ENCODE measurements at places on chromosomes 7 and 10.

- no peak for DNase-seq
These were observed 4.6 kb downstream of the ARPC1B start for GRCh38 chr7:99379043-99379577.

GRCh38 chr7:54802841-54803240 lies 43.8 kb upstream of the SEC61G start:
- no peak for DNase-seq

DNA sequence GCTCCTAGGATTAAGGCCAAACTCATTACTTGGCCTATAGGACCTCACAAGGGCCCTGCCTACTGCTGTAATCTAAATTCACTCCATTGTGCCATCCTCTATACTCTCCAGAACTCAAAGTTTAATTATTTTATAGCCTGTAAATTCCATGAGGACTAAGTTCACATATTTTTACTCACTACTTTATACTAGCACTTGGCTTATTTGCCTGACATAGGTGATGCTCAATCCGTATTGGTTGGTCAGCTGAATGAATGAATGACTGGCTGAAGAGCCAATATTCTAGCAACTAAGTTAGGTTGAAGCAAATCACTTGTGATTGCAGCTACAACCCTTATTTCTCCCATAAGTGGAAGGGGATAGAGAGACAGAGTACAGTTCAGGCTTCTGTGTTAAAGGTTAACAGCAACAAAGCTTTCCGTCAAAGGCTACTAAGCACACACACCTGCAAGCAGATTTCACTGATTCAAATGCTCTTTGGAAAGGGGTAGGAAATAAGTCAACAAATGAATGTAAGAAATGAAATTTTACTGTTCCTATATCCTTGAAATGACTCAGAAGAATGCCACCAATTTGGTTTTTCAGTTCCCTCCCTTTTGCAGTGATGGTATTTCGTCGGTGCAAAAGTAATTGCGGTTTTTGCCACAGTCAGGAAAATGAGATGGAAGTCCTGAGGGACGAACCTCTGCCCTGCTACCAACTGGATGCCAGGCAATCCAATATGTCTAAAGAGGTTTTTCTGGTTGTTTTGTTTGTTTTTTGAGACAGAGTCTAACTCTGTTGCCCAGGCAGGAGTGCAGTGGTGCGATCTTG lies 120.7 kb downstream of the COL28A1 start:
- no peak for DNase-seq

DNA sequence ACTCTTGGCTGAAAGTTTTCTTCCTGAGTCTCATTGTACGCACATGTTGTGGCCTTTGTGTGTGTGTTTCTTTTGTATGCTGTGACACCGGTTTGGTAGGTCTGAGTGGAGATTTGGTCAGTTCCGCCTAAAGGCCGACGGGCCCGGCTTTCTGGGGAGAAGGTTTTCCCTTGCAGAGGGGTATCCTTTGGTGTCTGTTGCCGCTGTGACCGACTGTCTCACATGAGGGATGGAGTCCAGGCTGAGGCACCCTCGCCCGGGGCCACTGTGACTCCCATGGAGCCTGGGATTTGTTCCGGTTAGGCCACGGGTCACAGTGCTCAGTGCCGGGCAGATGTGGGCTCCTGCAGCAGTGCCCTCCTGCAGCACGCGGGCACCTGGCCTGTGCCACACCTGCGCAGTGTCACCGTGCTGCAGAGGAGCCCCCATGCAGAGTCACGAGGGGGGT lies 19.4 kb downstream of the INPP5A start:
- DNase-seq: no peak

DNA sequence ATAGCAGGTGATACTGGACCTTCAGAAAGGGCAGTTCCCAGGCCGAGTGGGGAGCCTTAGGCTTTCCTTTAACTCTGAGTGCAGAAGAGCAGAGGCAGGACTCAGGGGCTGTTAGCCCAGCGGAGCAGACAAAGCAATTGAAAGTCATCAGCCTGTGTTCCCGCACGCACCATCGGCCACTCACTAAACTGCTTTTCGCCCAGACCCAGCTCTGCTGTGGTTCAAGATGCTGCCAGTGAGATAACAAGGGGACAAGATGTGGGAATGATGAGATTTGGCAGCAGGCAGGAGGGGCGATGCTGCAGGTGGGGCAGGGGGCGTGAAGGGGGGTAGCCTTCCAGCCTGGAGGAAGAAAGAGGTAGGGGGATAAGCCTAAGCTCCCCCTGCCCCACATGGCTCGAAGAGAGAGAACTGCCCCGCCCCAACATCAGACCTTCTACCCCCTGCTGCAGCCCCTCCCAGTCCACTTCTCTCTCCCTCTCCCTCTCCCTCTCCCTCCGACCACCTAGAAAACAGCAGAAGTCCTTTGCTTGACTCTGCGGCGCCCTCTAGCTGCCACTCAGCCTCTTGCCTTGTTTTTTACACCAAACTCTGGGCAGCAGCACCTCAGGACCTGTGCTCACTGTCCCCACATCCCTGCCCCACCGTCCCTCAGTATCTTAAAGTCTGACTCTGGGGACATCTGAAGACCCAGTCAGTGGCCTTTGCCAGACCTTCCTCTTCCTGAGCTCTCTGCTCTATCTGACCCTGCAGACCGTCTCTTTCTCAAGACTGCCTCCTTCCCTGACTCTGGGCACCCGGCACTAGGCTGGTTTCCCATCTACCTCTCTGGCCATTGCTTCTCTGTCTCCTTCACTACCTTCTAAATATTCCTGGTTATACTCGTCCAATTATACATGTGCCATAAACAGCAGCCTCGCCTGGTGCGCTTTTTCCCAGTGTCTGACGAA lies 110.5 kb downstream of the C10orf105 start:
- peak; percentile 59 for DNase-seq

- DNase-seq: no peak
These were observed 492.9 kb upstream of the FOXK1 start for GRCh38 chr7:4189131-4189570.

- DNase-seq: no peak
These were observed 74.9 kb downstream of the CARD11 start for GRCh38 chr7:2968616-2969397.

DNA sequence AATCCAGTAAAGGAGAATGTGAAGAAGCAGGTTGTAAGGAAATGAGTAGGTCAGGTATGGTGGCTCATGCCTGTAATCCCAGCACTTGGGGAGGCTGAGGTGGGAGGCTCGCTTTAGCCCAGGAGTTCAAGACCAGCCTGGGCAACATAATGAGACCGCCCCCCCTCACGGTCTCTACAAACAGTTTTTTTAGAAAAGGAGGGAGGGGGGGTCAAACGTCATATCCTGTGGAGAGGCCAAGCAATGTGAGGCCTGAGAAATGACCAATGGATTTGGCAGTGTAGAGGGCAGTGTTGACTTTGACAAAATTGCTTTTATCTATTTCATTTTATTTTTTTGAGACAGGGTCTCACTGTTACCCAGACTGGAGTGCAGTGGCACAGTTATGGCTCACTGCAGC lies 2.3 kb upstream of the DNAJB12 start:
- no peak for DNase-seq

GRCh38 chr7:111540199-111540815 lies 22.0 kb downstream of the IMMP2L start:
- DNase-seq: no peak

GRCh38 chr7:122219253-122219865 lies 75.3 kb upstream of the AASS start:
- DNase-seq: no peak

GRCh38 chr10:77350134-77350533 lies 287.5 kb downstream of the KCNMA1 start:
- DNase-seq: no peak

GRCh38 chr7:45695249-45695995 lies 121.3 kb downstream of the ADCY1 start:
- DNase-seq: no peak

- no peak for DNase-seq
These were observed 1.0 kb upstream of the PAX2 start for GRCh38 chr10:100744136-100744986.

DNA sequence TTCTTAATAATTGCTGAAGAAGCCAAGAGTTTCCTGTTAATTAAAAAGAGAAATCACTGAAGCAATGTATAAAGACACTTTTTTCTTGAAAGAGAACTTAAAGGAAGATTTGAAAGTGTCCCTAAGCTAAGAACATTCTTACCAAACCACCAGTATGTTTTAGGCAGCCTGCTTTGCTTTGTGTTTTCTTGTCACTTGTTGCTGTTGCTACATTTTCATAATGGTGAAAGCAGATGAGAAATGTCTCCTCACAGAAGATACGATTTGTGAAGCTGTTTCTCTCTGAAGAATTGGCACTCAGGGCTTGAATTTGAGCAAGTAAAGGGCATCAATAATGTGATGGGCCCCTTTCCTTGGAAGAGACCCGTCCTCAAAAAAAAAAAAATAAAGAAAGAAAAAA lies 30.9 kb downstream of the TCF7L2 start:
- no peak for DNase-seq

GRCh38 chr7:33728873-33729551 lies 176.3 kb upstream of the BMPER start:
- DNase-seq: no peak
